ENCODE measurements at places on chromosomes 3 and 15.

GRCh38 chr15:62241135-62241770 is 76.2 kb upstream of the C2CD4B start:
- peak; percentile 3 for DNase-seq

GRCh38 chr3:117016378-117016777 is 306.8 kb downstream of the TUSC7 start:
- DNase-seq, result peak; percentile 7

GRCh38 chr3:72345237-72345878 is 502.9 kb downstream of the SHQ1 start:
- DNase-seq, result peak; percentile 49

GRCh38 chr3:102979682-102980354 is 545.0 kb downstream of the ZPLD1 start:
- peak; percentile 93 for DNase-seq

- DNase-seq, result peak; percentile 99
These were observed 55.8 kb upstream of the FAM98B start for GRCh38 chr15:38398134-38398533.

Data from fibroblast of skin of abdomen (primary cell).